DMS79 treated with DMSO at 0.1 percent for 48 hours (cell line): ENCODE measurements at places on chromosomes 4 and X.
A peak's percentile ranks its signal among the peaks of the same experiment; 100 is the strongest.

DNA sequence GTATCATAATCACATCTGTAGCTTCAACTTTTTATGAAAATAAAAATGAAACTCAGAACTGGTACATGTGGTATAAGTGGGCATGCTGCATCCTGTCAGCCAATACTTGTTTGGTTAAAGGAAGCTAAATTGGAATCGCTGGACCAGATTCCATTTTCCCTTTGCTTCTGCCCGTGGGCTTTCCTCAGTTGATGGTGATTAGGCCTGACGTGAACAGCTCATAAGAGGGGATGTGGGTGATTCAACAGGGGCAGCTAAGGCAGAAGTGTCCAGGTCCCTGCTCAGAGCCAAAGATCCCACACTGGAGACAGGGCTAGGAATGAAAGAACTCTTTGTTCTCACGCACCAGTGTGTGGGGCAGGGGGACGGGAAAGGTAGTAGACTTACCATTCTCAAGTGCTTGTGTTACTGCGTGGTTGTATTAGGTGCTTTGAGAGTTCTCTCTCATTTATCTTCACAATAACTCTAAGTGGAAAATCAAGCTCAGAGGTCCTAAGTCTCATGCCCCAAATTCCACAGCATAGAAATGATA, 63.2 kb upstream of the GUCY1A1 start:
- DNase-seq, result no peak

GRCh38 chr4:75724867-75725724, 719 bp downstream of the USO1 start:
- DNase-seq, result peak; percentile 57

GRCh38 chrX:123181233-123181914, 2.7 kb upstream of the GRIA3 start:
- DNase-seq, result no peak

GRCh38 chr4:41258783-41259182, 2.1 kb downstream of the UCHL1 start:
- DNase-seq, result peak; percentile 14

- DNase-seq, result no peak
These were observed 43.2 kb upstream of the BMPR1B start for GRCh38 chr4:94714365-94715160.

- no peak for DNase-seq
These were observed 7.2 kb downstream of the PDHA1 start for GRCh38 chrX:19350941-19351384.

- DNase-seq, result no peak
These were observed 160.7 kb upstream of the LDB2 start for GRCh38 chr4:17058916-17059741.

- no peak for DNase-seq
These were observed 19.7 kb downstream of the ANTXR2 start for GRCh38 chr4:80053140-80053910.

DNA sequence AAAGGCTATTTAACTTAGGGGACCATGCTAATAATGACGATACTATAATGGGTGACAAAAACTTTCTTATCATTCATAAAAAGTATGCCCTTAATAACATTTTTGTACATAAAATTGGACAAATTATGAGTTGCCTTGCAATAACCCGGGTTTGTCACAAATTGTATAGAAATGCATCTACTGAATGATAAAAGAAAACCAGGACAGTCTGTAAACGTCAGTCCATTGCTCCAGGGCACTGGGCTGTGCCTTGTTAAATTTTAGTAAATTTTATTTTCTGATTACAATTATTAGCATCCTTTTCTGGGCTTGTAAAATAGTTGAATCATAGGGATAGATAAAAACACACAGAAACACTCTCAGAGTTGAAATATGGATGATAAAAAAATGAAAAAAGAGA, 778.3 kb downstream of the RAPGEF2 start:
- no peak for DNase-seq
